HFFc6 (cell line): ENCODE measurements at places on chromosomes 6 and 20. TPM values are rescaled to one million over a fixed set of nuclear protein-coding genes. Genes with fewer than 3 reads are reported as not detected.

DNA sequence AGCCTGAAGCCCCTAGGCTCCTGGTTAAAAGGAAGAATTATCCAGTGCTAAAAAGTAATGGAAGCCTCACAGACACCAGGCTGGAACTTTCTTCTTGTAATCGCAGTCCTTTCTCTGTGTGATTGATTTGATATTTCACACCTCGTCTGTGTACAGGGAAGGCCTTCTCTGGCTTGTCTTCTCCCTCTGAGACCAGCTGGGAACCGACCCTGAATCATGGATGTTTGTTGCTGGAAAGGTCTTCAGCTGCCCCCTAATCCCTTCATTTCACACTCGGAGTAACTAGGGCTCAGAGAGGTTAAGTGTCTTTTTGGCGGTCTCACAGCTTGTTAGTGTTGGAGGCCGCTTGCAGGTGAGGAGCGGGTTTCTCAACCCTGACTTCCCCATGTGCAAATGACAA is 500.2 kb upstream of the CDH4 start:
- no peaks in the 10 kb centered on the region for H3K4me1 ChIP-seq
- no peaks in the 10 kb centered on the region; the same call in 1 of the 2 replicates for H3K36me3 ChIP-seq
- H3K27me3 ChIP-seq: no peaks in the 10 kb centered on the region; the same call in none of the 2 replicates
- no peak for DNase-seq
- no peak overlapping the region for H3K27ac ChIP-seq
- H3K4me3 ChIP-seq: no peak overlapping the region

Gene RBM24
- 26.3 to 34.3 TPM (median 31.9 TPM) in 3 replicates for total RNA-seq

DNA sequence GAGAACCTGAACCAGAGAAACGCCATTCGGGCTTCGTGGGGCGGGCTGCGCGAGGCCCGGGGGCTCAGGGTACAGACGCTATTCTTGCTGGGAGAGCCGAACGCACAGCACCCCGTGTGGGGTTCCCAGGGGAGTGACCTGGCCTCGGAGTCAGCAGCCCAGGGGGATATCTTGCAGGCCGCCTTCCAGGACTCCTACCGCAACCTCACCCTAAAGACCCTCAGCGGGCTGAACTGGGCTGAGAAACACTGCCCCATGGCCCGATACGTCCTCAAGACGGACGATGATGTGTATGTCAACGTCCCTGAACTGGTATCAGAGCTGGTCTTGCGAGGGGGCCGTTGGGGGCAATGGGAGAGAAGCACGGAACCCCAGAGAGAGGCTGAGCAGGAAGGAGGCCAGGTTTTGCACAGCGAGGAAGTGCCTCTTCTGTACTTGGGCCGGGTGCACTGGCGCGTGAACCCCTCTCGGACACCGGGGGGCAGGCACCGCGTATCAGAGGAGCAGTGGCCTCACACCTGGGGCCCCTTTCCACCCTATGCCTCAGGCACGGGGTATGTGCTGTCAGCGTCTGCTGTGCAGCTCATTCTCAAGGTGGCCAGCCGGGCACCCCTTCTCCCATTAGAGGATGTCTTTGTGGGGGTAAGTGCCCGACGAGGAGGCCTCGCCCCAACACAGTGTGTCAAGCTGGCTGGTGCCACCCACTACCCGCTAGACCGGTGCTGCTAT is 904 bp downstream of the B3GALT4 start:
- H3K27ac ChIP-seq: peak overlapping the region; percentile 78
- peaks cover 38% of the 10 kb centered on the region for H3K36me3 ChIP-seq
- peaks cover 41% of the 10 kb centered on the region for H3K4me1 ChIP-seq
- H3K4me3 ChIP-seq: peak overlapping the region; percentile 73
- peaks cover 21% of the 10 kb centered on the region; the same call in 1 of the 2 replicates for H3K27me3 ChIP-seq

DNA sequence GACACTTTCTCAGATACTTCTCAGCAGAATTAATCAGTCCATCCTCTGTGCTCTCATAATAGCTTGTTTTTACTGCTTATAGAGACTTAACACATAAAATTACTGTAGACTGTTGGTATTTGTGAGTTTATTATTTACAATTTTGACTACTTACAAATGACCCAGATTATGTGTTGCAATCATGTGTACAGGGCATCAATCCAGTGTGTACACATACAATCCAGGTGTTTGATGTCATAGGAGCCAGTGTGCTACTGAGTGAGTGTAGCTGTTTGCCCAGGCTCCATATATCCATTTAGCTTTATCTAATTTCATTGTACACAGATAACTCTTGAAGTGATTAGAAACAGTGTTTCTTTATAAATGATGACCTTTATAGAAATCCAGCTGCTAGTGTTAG is 31.3 kb downstream of the TRMT11 start:
- DNase-seq: no peak
- peaks cover 42% of the 10 kb centered on the region for H3K4me1 ChIP-seq
- H3K4me3 ChIP-seq: no peak overlapping the region
- no peak overlapping the region for H3K27ac ChIP-seq
- peaks cover 47% of the 10 kb centered on the region for H3K36me3 ChIP-seq
